ENCODE measurements at places on chromosomes 6 and 20.

GRCh38 chr6:70124882-70125545 is 177.9 kb downstream of the COL9A1 start:
- no peak for DNase-seq

GRCh38 chr6:104941729-104942091 is 15.2 kb upstream of the LIN28B start:
- no peak for DNase-seq

DNA sequence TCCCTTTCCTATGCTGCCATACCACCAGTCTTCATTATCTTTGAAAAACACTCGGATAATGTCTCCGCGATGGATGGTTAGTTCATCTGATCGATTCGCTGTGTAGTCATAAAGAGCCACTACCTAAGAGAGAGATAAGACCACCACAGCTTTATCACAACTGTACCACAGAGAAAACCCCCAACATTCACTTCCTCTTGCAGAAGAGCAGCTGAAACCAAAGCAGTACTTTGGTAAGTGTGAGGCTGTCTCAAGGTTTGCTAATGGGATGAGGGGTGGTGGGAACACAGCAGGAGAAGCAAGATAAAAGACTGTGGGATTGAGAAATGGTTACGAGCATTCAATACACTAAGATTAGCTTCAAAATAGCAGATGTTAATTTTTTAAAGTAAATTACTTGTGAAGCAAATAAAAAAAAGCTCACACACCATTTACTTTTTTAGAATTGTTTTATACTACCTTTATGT is 142.1 kb downstream of the MYB start:
- DNase-seq: no peak

- DNase-seq: no peak
These were observed 56.8 kb downstream of the EYA2 start for GRCh38 chr20:46951405-46951804.

GRCh38 chr6:490251-491037 is 98.9 kb downstream of the IRF4 start:
- no peak for DNase-seq

DNA sequence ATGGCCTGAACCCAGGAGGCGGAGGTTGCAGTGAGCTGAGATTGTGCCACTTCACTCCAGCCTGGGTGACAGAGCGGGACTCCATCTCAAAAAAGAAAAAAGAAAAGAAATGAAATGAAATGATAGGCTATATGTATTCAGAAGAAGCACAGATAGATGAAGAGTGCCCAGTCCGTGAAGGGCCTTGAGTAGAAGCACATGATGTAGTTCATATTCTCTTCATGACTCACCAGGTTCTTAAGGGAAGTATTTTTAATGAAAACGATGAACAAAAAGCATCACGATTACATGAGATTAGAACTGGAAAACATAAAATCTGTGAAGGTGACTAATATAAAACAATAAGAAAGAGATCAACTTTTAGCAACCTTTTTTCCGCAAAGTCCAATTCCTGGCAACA is 29.8 kb downstream of the TPD52L1 start:
- DNase-seq: no peak

- DNase-seq: no peak
These were observed 35.9 kb upstream of the HLA-G start for GRCh38 chr6:29791786-29792122.

DNA sequence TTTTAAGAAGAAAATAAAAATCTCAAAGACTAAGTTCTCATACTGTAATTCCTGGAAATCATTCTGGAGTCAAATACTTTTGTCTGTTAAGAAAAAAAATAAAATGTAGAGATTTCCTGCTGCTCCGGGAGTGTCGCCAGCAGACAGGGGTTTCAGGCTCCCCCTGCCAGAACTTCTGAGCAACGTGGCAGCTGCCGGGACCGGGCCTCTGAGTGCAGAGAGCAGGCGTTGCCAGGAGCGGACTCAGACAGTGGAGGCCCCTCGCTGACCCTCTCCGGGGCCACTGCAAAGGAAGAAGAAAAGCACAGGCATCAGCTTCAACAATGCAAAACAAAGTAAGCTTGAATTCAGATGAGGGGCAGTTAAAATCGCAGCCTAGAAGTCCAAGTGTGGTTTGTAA is 95.5 kb downstream of the THBS2 start:
- DNase-seq: no peak

DNA sequence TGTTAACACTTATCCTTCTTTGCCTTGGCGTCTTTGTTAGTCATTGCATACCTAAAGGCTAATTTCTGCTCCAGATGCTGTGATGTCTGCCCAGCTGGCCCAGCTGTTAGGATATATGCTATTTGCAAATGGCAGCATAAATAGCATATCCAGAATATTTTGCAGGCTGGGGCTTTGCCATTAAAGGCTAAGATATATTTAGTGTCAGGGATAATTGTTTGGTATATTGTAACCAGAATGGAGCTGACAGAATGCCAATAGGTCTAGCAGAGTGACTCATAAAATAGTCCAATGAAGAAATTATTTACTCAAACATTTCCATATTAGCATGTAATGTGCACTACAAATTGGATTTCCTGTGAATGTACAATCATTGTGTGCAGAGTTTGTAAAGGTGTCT is 584.1 kb upstream of the FLRT3 start:
- no peak for DNase-seq

DNA sequence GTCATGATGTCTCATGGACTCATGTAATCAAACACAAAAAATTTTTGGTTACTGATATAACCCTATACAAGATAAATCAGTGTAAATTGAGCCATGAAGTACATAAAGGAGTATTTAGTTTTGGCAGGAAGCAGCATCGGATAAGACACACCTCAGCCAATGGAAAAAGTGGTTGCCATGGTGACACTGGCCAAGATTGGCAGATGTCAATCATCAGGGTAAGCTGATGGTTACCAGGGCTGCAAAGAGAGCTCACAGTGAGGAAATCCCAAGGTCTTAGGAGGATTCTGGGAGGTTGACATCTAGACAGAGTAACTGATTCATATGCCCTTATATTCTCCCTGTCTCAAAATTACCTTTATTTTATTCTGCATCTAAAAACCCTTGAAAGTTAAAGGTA is 203.8 kb upstream of the PCSK2 start:
- DNase-seq: no peak

DNA sequence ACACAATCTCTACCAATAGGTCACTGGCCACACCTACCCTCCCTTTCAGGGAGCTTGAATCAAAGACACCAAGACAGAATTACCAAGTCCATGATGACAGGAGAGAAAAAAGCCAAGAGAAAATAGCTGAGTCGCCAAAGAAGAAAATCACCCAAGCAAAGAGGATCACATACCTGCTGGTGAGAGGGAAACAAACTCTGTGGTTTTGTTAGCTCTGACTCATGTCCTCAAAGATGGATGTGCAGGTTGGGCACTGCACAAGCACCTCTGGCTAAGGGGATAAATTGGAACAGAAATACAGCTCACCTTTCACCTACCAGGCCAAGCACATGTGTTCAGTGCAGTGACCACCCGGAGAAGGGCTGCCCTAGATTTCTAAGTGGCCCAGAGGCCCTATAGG is 114.8 kb downstream of the TFAP2A start:
- DNase-seq: no peak

GRCh38 chr6:160253714-160254113 is 4.9 kb downstream of the SLC22A2 start:
- no peak for DNase-seq

GRCh38 chr6:3751730-3752530 is 417 bp upstream of the PXDC1 start:
- peak; percentile 40 for DNase-seq

Data from activated T-helper 1 cell treated with anti-CD3 and anti-CD28 coated beads, Interleukin-2, amount 50 U/mL, for 16 hours (primary cell).